ENCODE measurements at places on chromosomes 5 and 9.

DNA sequence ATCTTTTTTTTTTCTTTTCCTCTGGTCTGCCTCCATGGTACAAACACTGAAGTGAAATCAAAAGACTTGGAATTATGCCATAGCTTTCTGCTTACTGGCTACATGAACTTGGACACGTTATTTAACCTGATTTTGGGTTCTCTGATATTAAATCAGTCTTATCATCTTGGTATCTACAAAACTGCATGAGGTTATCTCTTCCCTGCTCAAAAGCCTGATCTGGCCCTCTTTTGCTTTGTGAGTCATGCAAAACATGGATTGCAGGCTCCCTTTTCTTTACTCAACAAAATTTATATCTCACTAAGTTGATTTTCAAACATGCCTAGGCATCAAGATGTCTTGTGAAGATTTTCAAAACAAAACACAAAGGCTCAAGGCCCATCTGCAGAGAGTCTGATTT, 45.9 kb upstream of the FST start:
- DNase-seq: no peak

- no peak for DNase-seq
These were observed 160.2 kb upstream of the DAPK1 start for GRCh38 chr9:87337335-87338087.

- no peak for DNase-seq
These were observed 219.1 kb upstream of the ELAVL2 start for GRCh38 chr9:24045150-24045549.

- no peak for DNase-seq
These were observed 148.2 kb upstream of the CDKN2B start for GRCh38 chr9:22157276-22157675.

Data from stimulated activated CD4-positive, alpha-beta T cell treated with anti-CD3 and anti-CD28 coated beads, Interleukin-1b, Interleukin-23, amount 100 ng/mL, for 24 hours (primary cell).